ENCODE measurements at places on chromosomes 5 and 9.

- DNase-seq, result no peak
Observed at GRCh38 chr9:21804331-21804730, 1.9 kb downstream of the MTAP start.

GRCh38 chr5:93607367-93608258 is 24.6 kb downstream of the NR2F1 start:
- no peak for DNase-seq

GRCh38 chr9:2390028-2390427 is 231.6 kb upstream of the VLDLR start:
- DNase-seq, result no peak

- no peak for DNase-seq
Observed at GRCh38 chr9:120156376-120156775, 423.6 kb downstream of the CDK5RAP2 start.

DNA sequence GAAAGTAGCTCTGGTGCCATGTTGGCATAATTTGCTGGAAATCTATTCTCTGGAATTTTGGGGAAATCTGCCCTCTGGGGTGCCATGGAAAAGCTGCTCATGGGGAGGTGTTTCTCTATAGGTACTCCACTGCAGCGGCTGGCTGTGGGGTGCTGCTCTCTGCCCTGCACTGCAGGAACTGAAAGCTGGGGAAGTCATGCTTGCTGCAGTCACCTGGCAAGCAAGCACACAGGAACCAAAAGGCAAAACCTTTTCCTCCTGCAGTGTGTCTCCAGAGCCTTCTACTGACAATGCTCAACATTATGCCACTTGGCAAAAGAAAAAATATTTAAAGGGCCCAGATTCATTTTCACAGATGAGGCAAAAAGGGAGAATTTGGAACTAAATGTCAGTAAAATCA is 25.8 kb upstream of the CARNMT1 start:
- no peak for DNase-seq

DNA sequence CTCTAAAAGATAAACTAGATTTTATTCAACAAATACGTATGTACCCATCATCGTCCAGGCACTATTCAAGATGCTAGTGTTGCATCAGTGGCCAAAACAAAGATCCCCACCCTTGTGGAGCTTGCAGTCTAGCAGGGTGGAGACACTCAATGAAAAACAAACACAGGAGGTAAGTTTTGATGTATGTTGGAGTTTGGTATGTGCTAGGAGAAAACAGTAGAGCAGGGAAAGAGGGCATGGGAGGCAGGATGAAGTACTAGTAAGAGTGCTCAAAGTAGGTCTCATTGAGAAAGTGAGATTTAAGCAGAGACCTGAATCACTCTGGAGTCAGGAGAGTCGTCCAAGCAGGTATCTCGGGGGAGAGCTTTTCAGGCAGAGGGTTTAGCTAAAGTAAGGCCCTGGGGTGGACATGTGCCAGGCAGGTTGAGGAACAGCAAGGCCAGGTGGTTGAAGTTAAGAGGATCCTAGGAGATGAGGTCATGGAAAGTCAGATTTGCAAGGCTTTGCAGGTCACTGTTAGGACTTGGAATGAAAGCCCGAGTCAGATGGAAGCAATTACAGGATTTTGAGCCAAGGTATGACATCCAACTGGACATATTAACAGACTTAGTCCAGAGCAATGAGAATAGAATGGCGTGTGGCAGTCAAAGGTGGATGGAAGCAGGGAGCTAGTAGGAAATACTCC is 9.2 kb downstream of the SNX18 start:
- no peak for DNase-seq

- no peak for DNase-seq
Observed at GRCh38 chr5:82274343-82275211, 3.6 kb downstream of the RPS23 start.

DNA sequence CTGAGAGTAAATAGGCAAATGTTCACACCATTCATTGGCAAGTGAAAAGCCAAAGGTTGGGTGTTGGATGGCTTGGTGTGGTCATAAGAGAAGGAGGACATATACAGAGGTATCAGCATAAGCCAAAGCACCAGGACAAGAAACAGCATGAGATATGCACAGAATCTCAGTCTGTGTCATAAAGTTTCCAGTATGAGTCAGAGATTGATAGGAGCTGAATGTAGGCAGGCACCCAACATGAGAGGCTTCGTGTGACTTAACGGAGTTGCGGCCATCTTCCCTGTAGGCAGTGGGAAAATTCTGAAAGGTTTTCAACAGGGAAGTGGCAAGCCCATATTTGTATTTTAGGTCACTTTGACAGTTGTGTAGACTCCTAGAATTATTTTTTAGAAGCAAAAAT is 54.5 kb downstream of the SNCAIP start:
- no peak for DNase-seq

GRCh38 chr9:18472841-18473251 is 1.1 kb upstream of the ADAMTSL1 start:
- no peak for DNase-seq

DNA sequence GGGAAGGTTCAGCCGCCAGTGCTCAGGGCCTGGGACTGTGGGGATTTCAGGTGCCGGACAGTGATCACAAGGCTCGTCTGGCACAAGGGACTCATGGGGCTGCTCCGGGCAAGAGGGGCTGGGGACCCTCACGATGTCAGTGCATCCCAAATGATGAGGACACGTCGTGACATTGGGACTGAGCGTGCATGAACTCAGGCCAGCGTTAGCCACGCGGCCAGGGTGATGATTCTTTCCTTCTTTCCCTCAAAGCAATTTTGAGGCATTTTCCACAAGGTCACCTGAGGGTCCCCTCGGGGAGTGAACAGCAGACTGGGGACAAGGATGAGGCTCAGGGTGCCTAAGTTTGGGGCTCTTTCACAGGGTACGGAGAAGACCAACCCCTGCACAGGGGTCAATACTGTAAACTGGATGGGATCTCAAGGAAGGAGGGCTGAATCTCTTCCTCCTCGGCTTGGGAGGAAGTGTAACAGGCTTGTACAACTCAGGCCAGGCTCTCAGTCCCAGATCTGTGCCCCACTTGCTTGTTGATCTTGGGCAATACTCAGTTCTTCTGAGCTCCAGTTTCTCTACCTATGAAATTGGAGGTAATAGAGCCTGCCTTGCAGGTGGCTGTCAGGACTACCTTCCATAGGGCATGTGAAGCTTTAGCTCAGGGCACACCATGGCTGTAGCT is 78.5 kb downstream of the PRRT1B start:
- no peak for DNase-seq

DNA sequence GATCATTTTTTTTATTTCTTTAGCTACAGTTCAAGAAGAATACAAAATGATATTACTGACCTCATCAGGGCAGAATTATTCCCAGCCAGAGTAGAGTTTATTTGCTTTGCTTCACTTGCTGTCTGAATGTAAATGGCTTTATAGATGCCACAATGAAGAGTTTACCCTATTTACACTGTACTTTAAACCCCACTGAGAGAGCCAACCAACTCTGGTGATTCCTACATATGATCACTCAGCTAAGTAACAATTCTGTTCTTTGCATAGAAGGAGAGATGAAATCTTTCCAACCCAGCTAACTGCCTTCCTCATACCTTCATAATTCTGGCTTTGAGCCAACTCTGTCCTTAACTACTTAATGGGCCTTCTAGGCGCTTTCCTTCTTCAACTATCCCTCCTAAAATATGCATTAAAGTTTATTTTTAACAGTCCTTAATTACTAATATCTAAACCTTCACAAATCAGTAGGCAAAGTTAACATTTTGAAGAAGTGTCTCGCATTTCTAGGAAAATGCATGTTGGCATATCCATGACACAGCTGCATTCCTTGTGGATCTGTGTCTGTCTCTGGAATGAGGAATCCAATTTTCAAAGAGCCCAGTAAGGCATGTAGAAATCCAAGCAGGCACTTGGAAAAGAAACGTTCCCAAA is 284.8 kb upstream of the GRAMD2B start:
- DNase-seq, result peak; percentile 65

- DNase-seq, result no peak
Observed at GRCh38 chr9:96293498-96294158, 8.3 kb downstream of the HSD17B3 start.

GRCh38 chr5:175444060-175444904 is at the start of gene DRD1:
Gene DRD1, minus strand, starts transcription at chr5:175444182. Its CDS starts 1,083 bp downstream, at chr5:175443099.
- peak; percentile 64 for DNase-seq

- DNase-seq, result peak; percentile 84
Observed at GRCh38 chr5:149264439-149265067, 7.1 kb upstream of the AFAP1L1 start.

GRCh38 chr9:137685741-137686420 is 67.1 kb downstream of the EHMT1 start:
- DNase-seq, result no peak

DNA sequence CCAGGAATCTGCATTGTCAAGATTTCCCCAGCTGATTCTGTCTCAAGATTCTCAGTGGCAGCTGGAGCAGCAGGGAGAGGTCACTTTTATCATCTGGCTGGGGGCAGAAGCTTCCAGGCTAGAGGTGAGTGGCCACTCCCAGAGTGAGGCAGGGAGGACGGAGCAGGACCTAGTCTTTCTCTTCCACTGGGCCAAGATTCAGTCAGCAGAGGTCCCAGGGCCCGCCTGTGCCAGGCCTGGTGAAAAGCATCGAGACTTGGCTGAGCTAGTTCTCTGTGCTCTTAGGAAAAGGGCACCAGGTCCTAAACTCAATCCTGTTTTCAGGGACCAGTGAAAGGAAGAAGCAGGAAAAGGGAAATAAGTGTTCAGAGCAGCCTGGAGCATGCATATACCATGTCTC is 46.6 kb downstream of the IRX1 start:
- no peak for DNase-seq

- no peak for DNase-seq
Observed at GRCh38 chr5:156411185-156411613, 84.2 kb downstream of the SGCD start.

DNA sequence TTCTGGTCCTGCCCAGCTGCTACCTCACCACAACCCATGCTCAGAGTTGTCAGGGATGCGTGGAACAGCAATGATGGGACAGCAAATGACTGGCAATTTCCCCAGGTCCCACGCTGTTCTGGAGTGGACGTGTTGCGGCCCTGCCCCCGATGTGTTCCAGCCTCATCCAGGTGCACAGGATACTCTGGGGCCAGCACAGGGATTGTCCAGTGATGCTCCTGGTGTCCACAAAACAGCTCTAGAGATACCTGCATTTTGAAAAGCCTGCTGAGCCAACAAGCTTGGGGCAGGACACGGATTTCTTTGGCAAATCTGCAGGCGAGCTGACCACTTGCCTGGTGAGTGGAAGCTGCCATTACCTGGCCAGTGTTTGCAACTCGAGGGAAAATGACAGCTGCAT is 88.7 kb downstream of the ANKRD33B start:
- DNase-seq, result no peak

GRCh38 chr9:108436448-108436847 is 419.3 kb downstream of the ACTL7B start:
- DNase-seq, result no peak

DNA sequence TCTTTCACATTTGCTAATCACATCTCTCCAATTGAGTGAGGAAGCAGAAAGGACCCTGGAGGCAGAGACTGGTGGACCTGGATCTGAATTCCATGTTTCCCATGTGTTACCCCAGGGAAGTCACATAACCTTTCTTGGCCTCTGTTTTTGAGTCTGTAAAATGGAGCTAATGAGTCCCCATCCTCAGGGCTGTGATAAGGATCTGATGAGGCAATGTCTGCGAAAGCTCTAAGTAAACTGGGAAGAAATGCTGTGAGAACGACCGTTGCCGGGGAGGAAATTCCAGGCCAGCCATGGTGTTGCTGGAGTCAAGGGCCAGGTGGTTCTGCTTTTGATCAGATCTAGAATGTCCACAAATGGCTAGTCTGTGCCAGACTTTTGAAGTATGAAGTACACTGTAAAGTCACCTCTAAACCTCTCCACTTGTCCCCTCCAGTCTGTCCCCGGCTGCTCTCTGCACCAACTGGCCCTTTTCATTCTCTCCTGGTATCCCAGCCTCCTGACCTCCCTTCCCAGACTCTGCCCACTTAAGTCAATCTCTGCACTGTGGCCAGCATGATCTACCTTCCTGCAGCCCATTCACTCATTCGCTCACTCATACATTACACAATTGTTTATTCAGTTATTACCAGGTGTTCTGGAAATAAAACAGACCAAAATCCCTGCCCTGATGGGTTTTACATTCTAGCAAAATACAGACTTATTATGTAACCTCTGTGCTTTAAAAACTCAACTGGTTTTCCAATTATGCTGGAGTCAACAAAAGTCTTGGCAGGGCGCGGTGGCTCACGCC is 32.5 kb upstream of the N4BP3 start:
- DNase-seq, result no peak
